Activated naive CD4-positive, alpha-beta T cell treated with anti-CD3 and anti-CD28 coated beads, Interleukin-2, amount 10 ng/mL, durations not matched to agents 7 days and 5 days (primary cell): ENCODE measurements at places on chromosomes 6 and 20.

DNA sequence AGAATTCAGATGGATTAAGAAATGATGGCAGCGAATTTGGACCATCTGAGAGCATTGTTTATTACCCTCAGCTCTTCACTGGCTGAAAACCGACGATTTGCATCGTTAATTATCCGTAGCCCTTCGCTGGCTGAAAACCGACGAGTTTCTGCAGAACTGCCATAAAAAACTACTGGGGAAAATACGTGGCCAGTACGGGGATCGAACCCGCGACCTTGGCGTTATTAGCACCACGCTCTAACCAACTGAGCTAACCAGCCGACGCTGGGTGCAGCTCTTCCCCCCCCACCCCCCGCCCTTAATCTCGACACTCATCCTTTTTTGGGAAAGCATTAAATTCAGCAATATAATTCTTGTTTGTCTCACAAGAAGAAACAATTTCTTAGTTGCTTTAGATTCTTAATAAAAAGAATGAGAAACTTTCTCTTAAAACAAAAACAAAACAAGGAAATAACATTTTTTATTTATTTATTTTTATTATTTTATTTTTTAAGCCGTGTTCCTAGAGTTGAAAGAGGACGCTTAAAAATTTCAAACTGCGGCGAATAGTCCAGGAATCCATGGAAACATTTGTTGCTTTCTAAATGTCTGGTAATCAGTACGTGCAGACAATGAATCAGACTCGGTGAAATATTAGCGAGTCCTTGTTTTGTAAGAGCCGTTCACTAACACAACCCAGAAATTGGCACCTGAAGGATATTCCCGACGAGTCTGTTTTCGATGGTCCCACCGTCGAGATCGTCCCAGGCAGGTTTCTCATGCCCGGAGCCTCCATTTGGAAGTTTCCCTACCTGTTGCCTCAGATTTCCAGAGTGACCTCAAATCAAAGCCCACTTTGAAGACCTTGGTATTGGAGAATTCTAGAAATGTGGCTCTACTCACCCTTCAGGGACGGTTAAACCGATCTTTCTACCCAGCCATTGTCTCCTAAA is 27.8 kb downstream of the PRSS16 start:
- no peak for DNase-seq
- H3K27ac ChIP-seq = peak overlapping the region; percentile 42
- H3K4me1 ChIP-seq = peaks cover 7% of the 10 kb centered on the region
- peaks cover 4% of the 10 kb centered on the region for H3K36me3 ChIP-seq
- peaks cover 69% of the 10 kb centered on the region for H3K27me3 ChIP-seq
- no peak overlapping the region for H3K4me3 ChIP-seq

DNA sequence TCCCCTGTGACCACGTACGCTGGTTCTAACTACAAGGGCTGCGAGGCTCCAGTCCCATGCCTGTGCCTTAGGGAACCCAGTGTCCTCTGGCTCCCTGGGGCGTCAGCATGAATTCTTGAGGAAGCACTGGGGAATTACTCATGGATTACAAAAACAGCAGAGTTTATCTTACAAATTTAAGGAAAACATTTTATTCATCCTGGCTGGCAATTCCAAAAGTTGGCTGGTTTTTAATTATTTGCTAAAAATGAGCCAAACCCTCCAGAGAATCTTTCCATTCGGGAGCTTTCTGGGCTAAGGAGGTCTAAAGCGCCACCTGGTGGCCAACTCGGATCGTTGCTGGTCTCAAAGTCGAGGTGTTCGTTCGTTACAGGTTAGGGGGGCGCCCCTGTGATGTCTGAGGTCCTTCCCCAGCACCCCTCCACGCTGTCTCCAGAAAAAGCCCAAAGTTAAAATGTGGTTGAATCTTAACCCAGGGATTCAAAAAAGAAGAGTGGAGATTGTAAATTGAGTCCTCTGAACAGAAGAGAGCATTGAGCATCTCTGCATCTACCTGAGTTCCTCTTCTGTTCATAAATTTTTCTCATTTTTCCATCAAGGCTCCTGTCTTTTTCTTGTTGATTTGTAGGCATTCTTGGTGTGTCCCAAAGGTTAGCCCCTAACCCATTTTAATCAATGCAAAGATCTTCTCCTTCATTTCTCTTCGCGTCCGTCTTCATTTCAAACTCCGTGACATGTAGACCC is 99.4 kb downstream of the BFSP1 start:
- peaks cover 20% of the 10 kb centered on the region for H3K27me3 ChIP-seq
- no peak overlapping the region for H3K4me3 ChIP-seq
- no peaks in the 10 kb centered on the region for H3K36me3 ChIP-seq
- no peak overlapping the region for H3K27ac ChIP-seq

GRCh38 chr20:54340667-54341081 is 132.8 kb downstream of the PFDN4 start:
- DNase-seq = no peak
- no peaks in the 10 kb centered on the region for H3K27me3 ChIP-seq
- no peaks in the 10 kb centered on the region for H3K4me1 ChIP-seq
- H3K4me3 ChIP-seq = no peak overlapping the region
- no peaks in the 10 kb centered on the region for H3K36me3 ChIP-seq

GRCh38 chr6:151113641-151114040 is 126.1 kb upstream of the AKAP12 start:
- no peaks in the 10 kb centered on the region for H3K36me3 ChIP-seq
- no peak overlapping the region for H3K27ac ChIP-seq
- peaks cover 2% of the 10 kb centered on the region for H3K27me3 ChIP-seq
- no peaks in the 10 kb centered on the region for H3K4me1 ChIP-seq

DNA sequence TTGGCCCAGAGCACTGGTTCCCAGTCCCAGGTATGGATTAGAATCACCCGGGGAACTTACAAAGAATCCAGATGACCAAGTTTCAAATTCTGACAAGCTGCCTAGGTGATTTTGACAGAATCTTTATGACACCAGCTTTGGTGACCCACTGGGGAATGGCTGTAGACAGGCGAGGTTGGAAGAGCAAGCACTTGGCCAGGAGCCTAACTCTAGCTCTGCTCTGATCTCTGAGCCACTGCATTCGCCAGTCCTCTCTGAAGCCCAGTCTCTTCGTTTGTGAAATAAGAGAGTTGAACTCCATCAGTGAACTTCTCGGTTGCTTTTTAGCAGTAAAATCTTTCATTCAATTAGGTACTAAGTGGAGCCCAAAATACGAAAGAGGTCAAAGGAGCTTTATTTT is 161.2 kb downstream of the VEGFA start:
- H3K36me3 ChIP-seq = no peaks in the 10 kb centered on the region
- peaks cover 17% of the 10 kb centered on the region for H3K4me1 ChIP-seq
- DNase-seq = no peak
- no peak overlapping the region for H3K4me3 ChIP-seq
- H3K27me3 ChIP-seq = peaks cover 24% of the 10 kb centered on the region
- no peak overlapping the region for H3K27ac ChIP-seq

GRCh38 chr6:110448846-110449540 is 27.4 kb downstream of the SLC22A16 start:
- H3K4me3 ChIP-seq = no peak overlapping the region
- H3K4me1 ChIP-seq = no peaks in the 10 kb centered on the region
- DNase-seq = no peak
- H3K27me3 ChIP-seq = peaks cover 7% of the 10 kb centered on the region
- H3K27ac ChIP-seq = no peak overlapping the region

GRCh38 chr6:69179681-69180080 is 544.6 kb downstream of the ADGRB3 start:
- no peak for DNase-seq
- no peak overlapping the region for H3K27ac ChIP-seq
- no peaks in the 10 kb centered on the region for H3K4me1 ChIP-seq
- H3K4me3 ChIP-seq = no peak overlapping the region
- no peaks in the 10 kb centered on the region for H3K27me3 ChIP-seq

DNA sequence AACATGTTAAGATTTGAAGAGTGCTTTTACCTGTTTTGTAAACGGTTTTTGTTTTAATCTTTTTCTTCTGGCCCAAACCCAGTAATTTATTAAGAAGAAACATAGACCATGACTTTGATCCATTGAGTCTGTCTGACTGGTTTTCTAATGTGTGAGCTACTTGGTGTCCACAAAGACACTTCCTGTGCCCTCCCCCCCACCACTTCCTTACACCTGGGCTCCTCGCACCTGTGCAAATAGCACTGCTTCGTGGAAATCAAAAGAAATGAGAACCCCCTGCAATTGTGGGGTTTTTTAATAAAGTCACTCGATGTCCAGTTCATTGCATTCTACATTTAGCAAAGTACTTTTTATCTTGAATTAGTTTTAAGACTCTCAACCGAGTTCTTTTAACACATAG is 65.5 kb downstream of the SMOC2 start:
- peaks cover 7% of the 10 kb centered on the region for H3K27me3 ChIP-seq
- no peak overlapping the region for H3K27ac ChIP-seq
- no peaks in the 10 kb centered on the region for H3K4me1 ChIP-seq
- no peak overlapping the region for H3K4me3 ChIP-seq
- H3K36me3 ChIP-seq = no peaks in the 10 kb centered on the region

DNA sequence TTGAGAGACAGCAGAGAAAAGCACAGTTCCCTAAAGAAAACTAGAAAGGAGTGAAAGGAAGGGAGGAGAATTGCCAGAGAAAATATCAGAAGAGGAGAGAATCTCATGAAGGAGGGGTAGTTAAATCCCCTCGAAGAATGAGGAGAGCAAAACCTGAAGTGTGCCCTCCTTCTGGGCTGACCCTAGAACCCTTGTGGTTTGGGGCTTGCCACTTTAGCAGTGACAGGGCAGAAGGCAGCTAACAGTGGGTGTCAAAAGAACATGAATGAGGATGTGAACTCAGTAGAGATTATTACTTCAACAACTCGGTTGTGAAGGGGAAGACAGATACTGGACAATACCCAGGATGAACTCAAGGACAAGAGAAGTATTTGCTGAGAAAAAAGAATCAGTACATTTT is 73.6 kb downstream of the RALGAPA2 start:
- H3K4me3 ChIP-seq = no peak overlapping the region
- H3K36me3 ChIP-seq = peaks cover 38% of the 10 kb centered on the region
- no peaks in the 10 kb centered on the region for H3K27me3 ChIP-seq

- H3K4me3 ChIP-seq = no peak overlapping the region
- no peak overlapping the region for H3K27ac ChIP-seq
- DNase-seq = no peak
- peaks cover 30% of the 10 kb centered on the region for H3K36me3 ChIP-seq
- peaks cover 3% of the 10 kb centered on the region for H3K27me3 ChIP-seq
- peaks cover 29% of the 10 kb centered on the region for H3K4me1 ChIP-seq
Measured at GRCh38 chr6:36925809-36926208, 28.7 kb upstream of the PI16 start.

- H3K27ac ChIP-seq = no peak overlapping the region
- H3K36me3 ChIP-seq = peaks cover 31% of the 10 kb centered on the region
- no peaks in the 10 kb centered on the region for H3K27me3 ChIP-seq
- H3K4me1 ChIP-seq = peaks cover 16% of the 10 kb centered on the region
- DNase-seq = no peak
- H3K4me3 ChIP-seq = no peak overlapping the region
Measured at GRCh38 chr6:70694371-70694770, 26.7 kb downstream of the SMAP1 start.

- no peak overlapping the region for H3K27ac ChIP-seq
- no peak for DNase-seq
- H3K27me3 ChIP-seq = no peaks in the 10 kb centered on the region
Measured at GRCh38 chr6:165091121-165091785, 218.2 kb downstream of the C6orf118 start.

DNA sequence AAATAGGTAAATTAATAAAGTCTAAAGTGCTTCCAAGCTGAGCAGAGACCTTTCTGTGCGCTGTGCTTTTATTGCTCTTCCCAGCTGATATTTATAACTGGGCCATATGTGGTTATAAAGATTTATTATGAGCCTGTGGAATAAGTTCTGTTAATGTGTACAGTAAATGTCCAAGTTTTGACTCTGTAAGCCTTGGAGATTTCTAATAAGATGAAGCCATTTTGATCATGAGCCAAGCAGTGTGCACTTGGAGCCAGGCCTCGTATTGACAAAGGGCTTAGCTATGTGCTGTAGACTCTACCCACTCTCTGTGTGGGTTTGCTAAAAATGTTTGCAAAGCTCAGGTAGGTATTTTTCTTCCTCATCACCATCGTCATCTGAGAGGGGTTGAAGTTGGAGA is 361.1 kb downstream of the FOXA2 start:
- no peaks in the 10 kb centered on the region for H3K4me1 ChIP-seq
- H3K36me3 ChIP-seq = no peaks in the 10 kb centered on the region
- no peak overlapping the region for H3K27ac ChIP-seq
- no peak overlapping the region for H3K4me3 ChIP-seq
- no peaks in the 10 kb centered on the region for H3K27me3 ChIP-seq
- DNase-seq = no peak

GRCh38 chr6:22954749-22955385 is 385.5 kb downstream of the HDGFL1 start:
- peak overlapping the region; percentile 70 for H3K4me3 ChIP-seq
- DNase-seq = no peak
- H3K4me1 ChIP-seq = peaks cover 19% of the 10 kb centered on the region
- H3K36me3 ChIP-seq = no peaks in the 10 kb centered on the region
- no peaks in the 10 kb centered on the region for H3K27me3 ChIP-seq

DNA sequence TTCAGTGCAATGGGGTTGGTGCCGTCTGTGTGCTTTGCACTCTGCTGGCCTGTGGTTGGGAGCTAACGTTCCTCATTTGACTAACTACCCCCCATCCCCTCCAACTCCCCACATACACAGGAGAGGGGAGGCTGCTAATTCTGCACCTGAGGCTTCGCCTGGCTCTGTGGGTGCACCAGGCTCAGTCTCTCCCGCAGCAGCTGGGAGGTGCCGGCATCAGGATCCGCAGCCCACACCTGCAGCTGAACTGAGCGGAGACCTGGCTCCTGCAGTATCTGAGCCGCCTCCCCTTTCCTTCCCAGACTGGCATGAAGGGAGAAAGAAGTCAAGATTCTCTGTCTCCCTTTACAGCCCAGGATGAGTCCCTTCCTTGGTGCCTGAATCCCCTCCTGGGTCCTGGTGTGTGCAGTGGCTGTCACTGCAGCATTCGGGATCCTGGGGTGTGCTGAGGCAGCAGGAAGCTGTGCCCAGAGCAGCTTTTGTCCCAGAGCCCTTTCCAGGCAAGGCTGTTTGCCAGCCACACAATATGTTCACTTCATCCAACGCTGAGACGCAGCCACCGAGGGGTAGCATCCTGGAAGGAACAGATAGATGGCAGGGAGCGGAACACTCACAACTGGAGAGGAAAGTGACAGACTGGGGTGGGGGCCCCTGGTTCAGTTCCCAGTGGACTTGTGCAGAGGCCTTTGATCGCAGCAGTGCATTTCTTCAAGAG is 70.2 kb downstream of the CDH4 start:
- H3K27me3 ChIP-seq = no peaks in the 10 kb centered on the region
- H3K4me3 ChIP-seq = no peak overlapping the region
- no peak overlapping the region for H3K27ac ChIP-seq
- no peak for DNase-seq
- H3K36me3 ChIP-seq = no peaks in the 10 kb centered on the region
- H3K4me1 ChIP-seq = no peaks in the 10 kb centered on the region

GRCh38 chr20:41482647-41483552 is 116.3 kb upstream of the EMILIN3 start:
- no peaks in the 10 kb centered on the region for H3K27me3 ChIP-seq
- no peak overlapping the region for H3K4me3 ChIP-seq
- H3K36me3 ChIP-seq = peaks cover 53% of the 10 kb centered on the region
- H3K4me1 ChIP-seq = peaks cover 19% of the 10 kb centered on the region

- H3K36me3 ChIP-seq = no peaks in the 10 kb centered on the region
- H3K4me3 ChIP-seq = no peak overlapping the region
- DNase-seq = no peak
- no peak overlapping the region for H3K27ac ChIP-seq
- no peaks in the 10 kb centered on the region for H3K4me1 ChIP-seq
- H3K27me3 ChIP-seq = peaks cover 4% of the 10 kb centered on the region
Measured at GRCh38 chr6:131756039-131756438, 45.2 kb upstream of the CTAGE9 start.
